Astrocyte of the spinal cord (primary cell): ENCODE measurements at places on chromosomes 2 and 18.
A peak's percentile ranks its signal among the peaks of the same experiment; 100 is the strongest.

GRCh38 chr2:171432969-171433762, 624 bp downstream of the METTL8 start:
- DNase-seq, result peak; percentile 27

DNA sequence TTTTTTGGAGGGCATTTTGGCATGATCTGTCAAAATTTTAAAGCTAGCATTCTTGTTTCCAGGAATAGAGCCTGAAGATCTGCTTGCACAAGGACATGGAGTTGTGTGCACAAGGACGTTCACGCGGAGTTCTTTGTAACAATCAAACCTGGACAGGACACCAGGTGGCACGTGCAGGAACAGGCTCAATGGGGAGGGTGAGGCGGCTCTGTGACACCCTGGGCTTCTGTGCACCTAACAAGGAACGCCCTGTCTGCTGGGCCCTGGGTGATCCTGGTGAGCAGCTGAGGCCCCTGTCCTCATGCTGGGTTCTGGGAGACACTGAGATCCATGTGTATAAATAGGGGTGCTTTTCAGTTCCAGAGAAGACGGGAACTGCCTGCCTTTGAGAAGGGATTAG, 93.1 kb upstream of the PXDN start:
- DNase-seq, result no peak

- no peak for DNase-seq
Observed at GRCh38 chr2:151200277-151200676, 61.4 kb downstream of the RBM43 start.

DNA sequence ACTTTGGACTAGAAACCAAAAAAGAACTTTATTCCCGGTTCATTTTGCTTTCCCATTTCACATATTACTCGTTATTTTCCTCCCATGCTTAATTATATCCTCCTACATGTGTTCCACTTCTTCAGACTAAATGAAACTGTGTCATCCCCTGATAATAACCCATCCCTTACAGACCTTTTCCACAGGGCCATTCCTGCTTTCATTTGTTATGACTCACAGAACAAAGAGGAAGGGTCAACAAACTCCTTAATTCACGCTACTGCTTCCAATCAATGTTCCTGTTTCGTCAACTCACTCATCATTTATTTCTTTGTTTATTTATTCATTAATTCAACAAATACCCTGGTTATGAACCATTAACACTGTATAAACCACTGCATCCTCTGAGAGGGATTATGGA, 104.5 kb downstream of the ZEB2 start:
- DNase-seq, result no peak

GRCh38 chr2:119178776-119179175, 20.2 kb upstream of the C1QL2 start:
- DNase-seq, result no peak

DNA sequence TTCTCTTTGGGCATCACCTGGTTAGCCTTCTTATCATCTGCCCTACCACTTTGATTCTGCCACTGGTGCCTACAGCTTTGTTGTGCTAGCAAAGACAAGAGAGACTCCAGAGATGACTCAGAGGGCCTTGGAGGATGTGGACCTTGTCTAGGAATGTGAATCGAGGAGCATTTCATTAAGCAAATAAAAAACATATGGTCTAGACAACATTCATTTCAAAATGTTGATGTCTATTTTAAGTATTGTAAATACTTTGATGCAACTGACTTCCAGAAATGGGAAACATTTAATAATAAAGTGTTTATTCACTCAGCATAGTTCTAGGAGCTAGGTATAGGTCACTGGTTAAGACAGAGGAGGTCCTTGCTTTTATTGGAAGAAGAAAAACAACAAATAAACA, 195.5 kb downstream of the CDCA7 start:
- peak; percentile 60 for DNase-seq

- DNase-seq, result no peak
Observed at GRCh38 chr2:43228321-43228751, 1.9 kb upstream of the ZFP36L2 start.

DNA sequence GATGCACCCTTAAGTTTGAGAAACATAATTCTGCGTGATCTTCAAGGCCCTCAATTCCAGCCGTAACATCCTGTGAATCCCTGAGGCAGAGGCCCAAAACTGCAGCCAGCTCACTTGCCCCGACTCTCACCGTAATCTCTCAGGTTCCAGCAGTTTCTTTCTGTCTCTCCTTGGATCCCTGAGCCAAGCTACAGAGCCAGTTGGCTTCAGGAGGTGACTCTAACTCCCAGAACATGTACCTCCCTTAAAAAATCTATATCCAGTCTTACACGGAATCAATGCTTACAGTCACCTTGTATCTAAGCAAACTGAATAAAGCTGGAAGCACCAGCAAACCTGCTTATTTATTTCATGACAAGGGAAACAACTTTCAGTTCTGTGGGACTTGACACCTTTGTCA, 300.4 kb downstream of the SETBP1 start:
- no peak for DNase-seq

DNA sequence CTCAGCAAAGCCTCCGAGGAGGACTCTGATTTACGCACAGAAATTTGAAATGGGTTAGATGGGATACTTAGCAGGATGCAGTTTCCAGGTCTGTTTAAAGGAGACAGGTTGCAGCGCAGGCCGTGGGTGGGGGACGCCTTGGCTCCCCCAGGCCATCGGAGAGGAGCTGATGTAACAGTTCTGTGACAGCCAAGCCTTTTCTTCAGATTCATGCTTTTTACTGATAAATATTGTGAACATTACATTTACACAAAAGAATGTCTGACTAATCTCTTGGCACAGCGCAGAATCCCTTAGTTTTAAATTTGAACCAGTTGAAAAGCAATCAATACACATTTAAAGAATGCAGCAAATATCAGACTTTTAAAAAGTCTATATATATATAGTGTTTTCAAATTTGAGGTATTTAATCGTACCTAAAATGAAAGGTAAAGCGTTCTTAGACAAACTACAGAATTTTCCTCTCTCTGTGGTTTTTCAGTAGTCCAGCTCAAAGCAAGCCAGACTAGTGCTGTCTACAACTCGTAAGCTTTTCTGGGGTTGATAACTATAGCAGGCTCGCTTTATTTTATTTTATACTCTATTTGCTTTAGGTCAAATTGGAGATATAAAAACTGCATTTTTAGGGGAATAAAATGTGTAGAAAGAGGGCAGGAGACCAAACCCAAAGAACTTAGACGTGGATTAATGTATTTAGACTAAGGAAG, 221.9 kb downstream of the PIEZO2 start:
- peak; percentile 88 for DNase-seq

DNA sequence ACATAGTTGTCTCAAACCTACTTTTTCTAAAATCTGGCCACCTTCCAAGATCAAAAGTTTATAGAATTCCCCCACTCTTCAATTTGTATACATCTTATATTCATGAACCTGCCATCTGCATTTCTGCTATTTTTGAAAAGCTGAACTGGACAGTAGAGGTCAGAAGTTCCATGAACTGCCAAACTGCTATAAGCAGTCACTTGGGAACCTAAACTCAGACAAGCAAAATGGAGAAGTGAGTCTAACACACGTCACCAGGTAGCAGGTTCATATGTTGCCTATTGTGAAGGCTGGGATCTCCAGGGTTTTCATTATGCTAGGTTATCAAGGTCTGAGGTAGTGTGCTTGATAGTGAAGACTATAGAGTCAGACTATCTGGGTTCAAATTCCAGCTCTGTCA, 2.0 kb upstream of the MYO1B start:
- DNase-seq, result no peak

DNA sequence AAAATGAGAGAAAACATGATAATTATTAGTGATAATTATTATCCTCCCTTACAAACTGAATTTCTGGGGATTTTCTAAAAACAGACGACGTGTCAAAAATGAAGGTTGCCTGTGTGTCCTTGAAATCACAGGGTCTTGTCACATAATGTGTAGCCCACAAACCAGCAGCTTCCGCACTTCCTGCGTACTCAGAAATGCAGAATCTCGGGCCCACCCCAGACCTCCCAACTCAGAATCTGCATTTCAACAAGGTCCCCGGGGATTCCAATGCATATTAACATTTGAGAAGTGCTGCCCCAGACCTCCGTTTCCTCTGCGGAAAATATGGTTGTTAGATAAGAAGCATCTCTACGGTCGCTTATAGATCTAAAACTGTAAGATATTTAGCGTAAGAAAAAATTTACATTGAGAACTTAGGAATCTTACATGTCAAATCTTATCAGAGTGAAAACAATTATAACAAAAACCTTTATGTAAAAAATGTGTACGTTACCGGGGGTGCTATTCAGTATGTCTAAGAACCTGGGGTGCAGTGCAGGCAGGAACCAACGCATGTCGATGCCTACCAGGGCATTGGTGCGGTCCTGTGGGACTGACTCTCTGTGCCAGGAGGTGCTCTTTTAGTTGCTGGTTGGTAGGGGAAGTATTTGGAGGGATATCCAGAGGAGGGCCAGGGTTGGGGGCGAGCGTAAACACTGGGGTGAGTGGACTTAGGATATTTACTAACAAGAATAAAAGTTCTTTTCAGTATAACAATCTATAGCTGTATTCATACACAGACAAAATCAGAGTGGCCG, 15.2 kb downstream of the CDKL4 start:
- no peak for DNase-seq

DNA sequence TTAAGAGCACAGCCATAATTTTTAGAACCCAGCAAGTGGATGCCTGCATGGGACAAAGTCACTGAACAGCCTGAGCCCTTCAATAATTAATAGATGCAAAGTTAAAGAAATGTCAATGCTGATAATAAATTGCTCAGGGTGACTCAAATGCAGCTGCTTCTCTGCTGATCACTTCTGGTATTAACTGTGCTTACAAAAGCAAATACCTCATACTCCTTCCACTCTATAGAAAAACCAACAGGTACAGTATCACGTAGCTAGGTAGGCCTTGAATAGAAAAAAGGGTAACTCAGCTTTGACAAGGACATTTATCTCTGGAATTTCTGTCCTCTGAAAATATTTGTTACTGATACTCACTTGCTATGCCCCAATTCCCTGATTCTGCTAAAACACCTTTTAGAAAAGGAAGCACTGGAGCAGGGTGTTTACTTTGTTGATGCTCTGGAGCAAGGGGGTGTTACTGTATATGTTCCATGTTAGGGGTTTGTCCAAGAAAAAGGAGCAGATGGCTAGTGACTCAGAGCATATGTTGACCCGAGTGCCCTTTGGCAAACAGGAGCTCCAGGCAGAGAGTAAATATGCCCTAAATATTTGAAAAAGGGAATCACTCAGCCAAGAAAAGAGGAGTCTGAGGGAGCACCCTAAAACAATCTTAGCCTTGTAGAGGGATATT, 59.1 kb upstream of the RTN4 start:
- DNase-seq, result peak; percentile 63

DNA sequence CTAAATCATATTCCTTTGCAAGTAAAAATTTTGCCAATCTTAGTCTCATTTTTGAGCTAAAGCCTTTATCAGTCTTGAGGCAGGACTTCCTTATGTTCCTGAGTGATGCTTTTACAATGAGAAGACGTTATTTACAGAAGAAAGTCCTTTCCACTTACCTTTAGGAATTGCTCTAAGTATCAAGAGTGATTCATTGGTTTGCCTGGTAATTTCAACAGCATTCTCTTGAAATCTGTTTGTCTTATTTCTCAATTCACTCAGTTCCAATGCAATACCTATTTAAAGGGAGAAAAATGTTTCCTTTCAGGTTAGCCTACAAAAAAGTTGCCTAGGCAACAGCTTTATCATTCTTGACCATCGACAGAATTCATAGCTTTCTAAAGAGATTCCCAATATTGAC, 137.2 kb downstream of the LAMA1 start:
- no peak for DNase-seq

DNA sequence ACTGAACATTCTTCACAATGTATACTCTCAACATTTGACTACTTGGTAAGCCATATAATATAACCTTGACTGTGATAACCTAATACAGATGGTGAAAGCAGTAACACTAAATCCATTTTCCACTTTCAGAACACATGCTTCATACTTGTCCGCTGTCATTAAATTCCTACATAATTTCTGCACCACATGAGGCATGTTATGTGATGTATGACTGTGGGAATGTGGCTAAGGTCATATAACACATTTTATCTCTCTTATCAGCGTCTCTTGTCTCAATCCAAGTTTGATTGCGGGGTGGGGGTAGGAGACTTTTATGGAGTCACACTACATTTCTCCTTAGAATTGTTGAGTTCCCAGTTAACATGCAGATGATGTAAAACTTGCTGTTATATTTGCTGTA, 110.9 kb downstream of the MTCL1 start:
- DNase-seq, result no peak

DNA sequence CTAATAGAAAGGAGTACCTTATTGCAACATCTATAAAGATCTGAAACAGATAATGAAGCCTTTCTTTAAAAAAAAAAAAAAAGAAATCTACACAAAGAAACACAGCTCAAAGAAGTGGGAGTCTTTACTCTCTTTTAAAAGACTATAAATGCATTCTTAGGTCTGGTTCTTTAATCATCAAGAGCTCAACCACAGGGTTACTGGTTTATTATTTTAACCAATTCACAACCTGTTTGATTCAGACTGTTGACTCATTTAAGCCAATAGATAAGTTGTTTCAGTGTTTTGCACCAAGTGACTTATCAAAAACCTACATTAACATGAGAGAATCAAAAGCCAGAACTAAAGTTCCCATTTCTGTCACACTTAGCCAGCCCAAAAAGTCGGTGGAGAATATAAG, 93.1 kb downstream of the TCF4 start:
- DNase-seq, result peak; percentile 76

GRCh38 chr2:9738062-9738461, 105.2 kb upstream of the TAF1B start:
- DNase-seq, result no peak

DNA sequence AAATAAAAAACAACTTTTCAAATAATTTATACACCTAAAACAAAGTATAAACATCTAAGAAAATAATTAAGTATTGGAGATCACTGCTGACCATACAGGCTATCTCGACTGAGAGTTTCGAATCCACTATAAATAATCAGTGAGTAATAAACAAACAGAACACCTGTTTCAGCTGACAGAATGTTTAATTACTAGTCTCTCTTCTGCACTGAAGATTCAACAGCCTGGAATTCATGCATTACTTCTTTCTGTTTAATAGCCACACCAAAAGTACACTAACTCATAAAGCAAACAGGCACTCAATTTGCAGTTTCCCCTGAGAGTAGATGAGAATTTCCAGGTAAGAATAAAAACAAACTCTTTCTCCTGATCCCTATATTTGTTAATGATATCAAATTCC, 138.5 kb downstream of the RBMS1 start:
- DNase-seq, result no peak
